ENCODE measurements at places on chromosomes 2 and 18.

- no peak for DNase-seq
These were observed 12.9 kb upstream of the RPL37A start for GRCh38 chr2:216485745-216486144.

DNA sequence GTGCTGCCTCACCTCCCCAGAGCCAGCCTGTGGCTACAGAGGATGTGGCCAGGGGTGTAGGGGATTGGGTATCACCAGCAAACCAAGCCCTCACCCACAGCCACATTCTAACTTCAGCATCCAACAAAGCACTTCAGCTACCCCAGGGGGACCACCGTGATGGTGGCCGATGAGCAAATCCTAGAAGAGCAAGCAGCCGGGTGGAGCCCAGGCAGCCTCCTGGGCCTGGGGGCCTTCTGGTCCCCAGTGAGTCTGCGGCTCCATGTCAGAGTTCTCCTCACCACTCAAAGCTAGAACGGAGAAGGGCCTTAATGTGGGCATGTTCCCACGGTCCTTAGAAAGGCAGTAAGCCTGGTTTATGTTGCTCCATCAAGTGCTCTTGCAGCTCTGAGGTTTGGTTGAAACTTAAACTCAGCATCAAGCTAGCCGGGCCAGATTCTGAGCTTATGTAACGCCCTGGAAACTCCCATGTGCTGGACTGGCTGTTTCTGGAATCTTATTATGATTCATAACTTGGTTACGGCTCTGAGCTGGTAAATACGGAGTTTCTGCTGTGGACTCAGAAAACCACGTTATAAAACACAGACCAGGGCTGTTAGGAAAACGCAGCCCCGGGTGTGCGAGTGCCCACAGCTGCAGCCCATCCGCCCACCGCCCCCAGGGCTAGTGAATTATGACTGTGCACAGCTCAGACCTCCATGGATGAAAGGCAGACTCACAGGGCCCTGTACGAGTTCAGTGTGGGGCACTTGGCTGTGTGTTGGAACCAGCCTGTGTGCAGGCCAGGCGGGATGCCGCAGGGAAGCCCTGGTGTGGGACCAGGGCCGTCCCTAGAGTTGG lies 99.8 kb downstream of the SEPTIN10 start:
- no peak for DNase-seq

- DNase-seq = no peak
These were observed 101.2 kb downstream of the ZNF236 start for GRCh38 chr18:76923485-76924085.

- DNase-seq = no peak
These were observed 237.3 kb downstream of the CALCRL start for GRCh38 chr2:187210726-187211125.

GRCh38 chr2:64173156-64174135 lies 29.2 kb upstream of the PELI1 start:
- no peak for DNase-seq

Measured in CD4-positive, alpha-beta T cell treated with Interleukin-12 subunit alpha and Interleukin-12 subunit beta, for 1 hour (primary cell).